AG08396 (cell line): ENCODE measurements at places on chromosomes 16 and 17.
A peak's percentile ranks its signal among the peaks of the same experiment; 100 is the strongest.

- no peak for DNase-seq
Measured at GRCh38 chr17:49409066-49409465, 5.6 kb downstream of the PHB1 start.

GRCh38 chr16:78122774-78123315 lies 23.4 kb downstream of the WWOX start:
- peak; percentile 44 for DNase-seq

DNA sequence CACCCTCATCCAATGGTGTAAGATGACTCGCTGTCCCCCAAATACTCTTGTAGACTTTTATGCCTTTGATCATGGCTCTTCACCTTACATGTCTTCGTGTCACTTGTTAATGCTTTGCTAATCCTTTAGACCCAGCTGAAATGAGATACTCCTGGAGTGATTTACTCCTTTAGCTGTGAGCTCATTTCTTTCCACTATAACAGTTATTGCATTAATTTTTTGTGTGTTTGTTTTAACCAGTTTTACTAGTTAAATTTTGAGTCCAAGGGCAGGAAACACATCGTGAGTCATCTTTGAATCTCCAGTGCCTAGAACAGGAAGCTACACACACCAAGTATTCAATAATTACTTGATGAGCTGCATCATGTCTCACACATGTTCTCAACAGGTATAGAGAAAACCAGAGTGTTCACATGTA lies 6.5 kb upstream of the CTCF start:
- peak; percentile 12 for DNase-seq

GRCh38 chr17:12640364-12640763 lies 25.3 kb upstream of the MYOCD start:
- no peak for DNase-seq

DNA sequence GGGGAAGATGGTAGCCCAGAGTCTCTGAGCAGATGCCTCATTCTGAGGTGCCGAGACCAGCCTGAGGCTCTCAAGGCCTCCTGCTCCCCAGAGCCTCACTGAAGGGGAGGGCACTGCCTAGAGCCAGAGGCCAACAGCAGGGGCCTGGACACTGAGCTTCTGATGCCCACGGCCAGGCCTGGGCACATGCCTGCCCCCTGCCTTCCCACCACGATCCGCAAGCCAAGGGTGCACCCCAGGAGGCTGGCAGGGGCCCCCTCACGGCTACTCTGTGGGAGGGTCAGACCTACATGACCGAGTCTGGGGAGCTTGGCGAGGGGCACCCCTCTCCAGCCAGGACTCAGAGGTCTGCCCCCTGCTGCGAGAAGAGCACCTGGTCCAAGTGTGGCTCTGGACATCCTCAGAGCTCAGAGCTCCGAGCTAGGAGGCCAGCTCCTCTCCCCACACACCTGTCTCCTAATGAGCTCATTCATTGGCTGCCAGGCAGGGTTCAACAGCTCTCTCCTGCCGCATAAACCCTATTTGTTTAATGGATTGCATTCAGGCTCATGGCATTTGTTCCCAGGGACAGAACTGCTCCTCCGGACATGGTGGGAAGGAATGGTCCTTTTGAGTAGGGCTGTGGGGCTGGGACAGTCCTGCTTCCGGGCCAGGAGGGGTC lies 13.9 kb downstream of the OTOP3 start:
- DNase-seq: no peak

- no peak for DNase-seq
Measured at GRCh38 chr16:89545831-89546574, 14.5 kb upstream of the RPL13 start.

DNA sequence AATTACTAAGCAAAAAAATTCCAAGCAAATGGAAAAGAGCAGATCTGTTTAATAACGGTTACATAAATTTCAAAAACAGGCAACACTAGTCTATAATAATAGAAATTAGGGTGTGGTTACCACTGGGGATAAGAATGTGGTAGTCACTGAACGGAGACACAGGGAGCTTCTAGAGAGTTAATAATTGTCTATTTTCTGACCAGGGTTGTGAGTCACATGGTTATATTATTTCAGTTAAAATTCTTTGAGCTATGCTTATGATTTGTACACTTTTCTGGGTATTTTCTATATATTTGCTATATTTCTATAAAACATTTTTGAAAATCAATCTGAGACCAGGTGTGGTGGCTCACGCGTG lies 433.9 kb upstream of the MAF start:
- no peak for DNase-seq

DNA sequence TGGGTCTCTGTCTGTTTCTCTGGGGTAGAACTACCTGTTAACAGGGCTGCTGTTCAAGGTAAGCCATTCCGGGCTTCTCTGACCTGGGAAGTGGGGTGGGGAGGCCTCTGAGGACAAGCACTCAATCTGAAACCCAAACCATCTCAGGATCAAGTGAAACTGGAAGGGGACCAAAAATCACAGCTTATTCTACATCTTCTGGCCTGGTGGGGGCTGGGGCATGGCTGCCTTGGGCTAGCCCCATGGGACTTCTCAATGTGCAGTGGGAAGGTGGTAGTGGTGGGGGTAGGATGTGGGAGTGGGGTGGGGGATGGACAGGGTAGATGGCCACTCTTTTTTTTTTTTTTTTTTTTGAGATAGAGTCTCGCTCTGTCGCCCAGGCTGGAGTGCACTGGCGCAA lies 5.5 kb downstream of the FLOT2 start:
- DNase-seq: no peak

DNA sequence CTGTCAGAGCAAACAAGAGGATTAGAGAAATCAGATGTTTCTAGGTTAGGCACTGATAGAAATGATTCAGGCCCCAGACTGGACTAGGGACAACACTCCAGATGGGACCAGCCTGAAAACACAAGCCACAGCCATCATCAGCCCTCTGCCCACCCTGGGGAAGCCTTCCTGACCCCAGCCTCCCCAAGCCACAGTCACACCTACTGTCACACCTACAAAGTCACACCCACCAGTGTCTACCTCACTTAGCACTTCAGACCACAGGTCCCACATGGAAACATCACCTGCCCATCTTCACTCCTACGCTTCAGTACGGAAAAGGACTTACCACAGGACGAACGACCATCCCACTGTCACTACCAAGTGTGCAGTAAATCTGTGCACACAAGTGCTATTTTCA lies 197.9 kb downstream of the ZFHX3 start:
- DNase-seq: no peak
